ENCODE measurements at places on chromosomes 16 and 17. TPM values are rescaled to one million over a fixed set of nuclear protein-coding genes. Genes with fewer than 3 reads are reported as not detected.

- DNase-seq = no peak
- peaks cover 93% of the 10 kb centered on the region for H3K36me3 ChIP-seq
- no peak overlapping the region for H3K27ac ChIP-seq
- H3K4me1 ChIP-seq = peaks cover 67% of the 10 kb centered on the region
- H3K27me3 ChIP-seq = no peaks in the 10 kb centered on the region
These were observed 7.0 kb downstream of the G6PC3 start for GRCh38 chr17:44077595-44077909.

The RND2 gene
- total RNA-seq = 0.03 TPM

The CDK5R1 gene
- total RNA-seq = 2.9 TPM

DNA sequence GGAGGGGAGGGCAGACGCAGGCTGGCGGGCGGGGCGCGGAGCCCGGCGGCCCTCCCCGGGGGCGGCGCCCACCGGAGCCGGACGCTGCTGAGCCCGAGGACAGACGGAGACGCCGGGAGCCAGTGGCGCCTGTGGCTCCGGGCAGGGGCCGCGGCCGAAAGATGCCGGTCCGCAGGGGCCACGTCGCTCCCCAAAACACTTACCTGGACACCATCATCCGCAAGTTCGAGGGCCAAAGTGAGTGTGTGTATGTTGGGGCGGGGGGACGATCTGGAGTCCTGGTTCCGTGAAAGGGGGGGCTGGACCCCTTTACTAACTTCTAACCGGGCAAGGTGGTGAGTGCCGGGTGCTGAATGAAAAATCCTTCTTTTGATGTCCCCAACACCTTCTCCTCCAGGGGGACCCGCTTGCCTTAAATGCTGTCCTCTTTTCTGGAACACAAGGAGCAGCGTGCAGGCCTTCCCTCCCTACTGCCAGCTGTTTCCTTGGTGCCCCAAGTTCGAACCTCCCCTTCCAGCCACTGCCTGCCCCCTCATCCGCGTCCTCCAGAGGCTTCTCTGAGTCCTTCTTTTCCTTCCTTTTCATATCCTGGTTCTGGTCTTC lies at the start of gene KCNH6:
TSS of gene KCNH6 (plus strand) at position 106 of the 603 bp plus-strand sequence. CDS start at position 162, 56 bp downstream.
- peaks cover 9% of the 10 kb centered on the region for H3K27me3 ChIP-seq
- peaks cover 4% of the 10 kb centered on the region for H3K4me1 ChIP-seq
- no peak within 1 kb of the TSS for H3K4me3 ChIP-seq
- no peaks in the 10 kb centered on the region for H3K36me3 ChIP-seq
- no peak for DNase-seq

The CHRNE gene
- total RNA-seq = not detected

GRCh38 chr16:67967958-67968399 lies 458 bp downstream of the SLC12A4 start:
- H3K4me3 ChIP-seq = peak overlapping the region; percentile 98
- peak overlapping the region; percentile 97 for H3K27ac ChIP-seq
- no peaks in the 10 kb centered on the region for H3K27me3 ChIP-seq
- peak; percentile 61 for DNase-seq
- H3K36me3 ChIP-seq = peaks cover 55% of the 10 kb centered on the region

Data from SJSA1 (cell line).